ENCODE measurements at places on chromosomes 3 and 15.

- no peak for DNase-seq
Observed at GRCh38 chr3:62479326-62479725, 106.0 kb upstream of the FEZF2 start.

- DNase-seq = no peak
Observed at GRCh38 chr15:96625256-96625655, 294.8 kb downstream of the NR2F2 start.

- no peak for DNase-seq
Observed at GRCh38 chr3:156680243-156680914, 6.0 kb downstream of the TIPARP start.

DNA sequence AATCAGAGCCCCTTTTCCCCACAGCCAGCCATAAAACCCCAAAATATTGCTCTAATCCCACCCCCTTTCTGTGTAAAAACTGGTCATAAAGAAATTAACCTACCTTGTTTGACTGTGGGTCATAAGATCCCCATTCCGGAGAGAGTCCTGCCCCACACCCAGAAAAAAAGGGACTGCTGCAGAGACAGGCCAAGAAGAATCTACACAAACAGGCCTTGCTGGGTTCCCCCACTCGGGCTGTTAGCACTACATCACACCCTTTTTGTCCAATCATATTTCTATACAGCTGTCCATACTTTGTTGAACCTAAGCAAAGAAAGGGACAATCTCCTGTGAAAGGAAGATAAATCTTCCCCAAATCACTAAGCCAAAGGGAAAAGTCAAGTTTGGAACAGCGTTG lies 84.4 kb upstream of the MFGE8 start:
- no peak for DNase-seq

- DNase-seq = no peak
Observed at GRCh38 chr3:172915911-172916514, 165.5 kb downstream of the ECT2 start.

DNA sequence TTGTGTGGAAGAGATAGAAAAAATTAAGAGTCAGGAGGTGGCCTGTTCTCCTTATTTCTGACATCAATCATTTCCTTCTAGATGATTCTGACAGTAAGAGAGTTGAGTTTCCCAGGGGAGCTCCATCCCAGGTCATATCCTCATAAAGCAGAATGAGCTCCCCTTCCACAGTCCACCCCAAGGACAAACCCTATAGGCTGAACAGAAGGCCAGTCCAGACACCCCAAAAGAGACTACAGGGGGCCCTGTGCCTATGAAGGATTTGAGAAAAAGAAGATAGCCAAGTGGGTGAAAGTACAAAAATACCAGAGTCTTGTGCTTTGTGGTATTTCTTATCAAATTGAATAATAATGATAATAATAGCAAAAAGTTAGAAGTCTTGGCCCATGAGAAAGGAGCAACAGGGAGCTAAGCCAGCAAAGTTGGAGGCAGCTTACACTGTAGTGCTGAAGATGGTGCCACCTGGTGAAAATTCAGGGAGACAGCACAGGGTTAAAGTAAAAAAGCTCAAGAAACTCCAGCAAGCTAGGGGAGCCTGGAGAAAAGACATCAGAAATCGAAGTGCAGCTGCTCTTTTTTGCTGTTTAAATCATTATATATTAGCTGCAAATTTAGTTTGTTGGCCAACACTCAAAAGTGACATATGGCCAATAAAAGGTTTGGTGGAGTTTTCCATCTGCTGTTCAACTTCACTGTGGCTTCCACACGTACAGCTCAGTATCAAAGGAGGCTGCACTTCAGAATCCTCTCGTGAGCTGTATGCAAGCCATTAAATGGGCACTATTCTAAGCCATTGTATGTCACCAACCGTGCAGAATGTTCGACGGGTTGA lies 35.8 kb upstream of the SLC24A5 start:
- peak; percentile 24 for DNase-seq

- no peak for DNase-seq
Observed at GRCh38 chr3:39962581-39962980, 153.2 kb downstream of the MYRIP start.

- DNase-seq = peak; percentile 82
Observed at GRCh38 chr3:158731938-158732855, at the start of gene RARRES1. TSS of gene RARRES1 (minus strand) at chr3:158732457. CDS start at chr3:158732415, 42 bp downstream.

GRCh38 chr3:195698647-195699387 lies 22.0 kb upstream of the MUC20 start:
- no peak for DNase-seq

GRCh38 chr3:52265387-52265786 lies 13.1 kb downstream of the WDR82 start:
- no peak for DNase-seq

- no peak for DNase-seq
Observed at GRCh38 chr15:101390060-101390459, 95.0 kb upstream of the SNRPA1 start.

DNA sequence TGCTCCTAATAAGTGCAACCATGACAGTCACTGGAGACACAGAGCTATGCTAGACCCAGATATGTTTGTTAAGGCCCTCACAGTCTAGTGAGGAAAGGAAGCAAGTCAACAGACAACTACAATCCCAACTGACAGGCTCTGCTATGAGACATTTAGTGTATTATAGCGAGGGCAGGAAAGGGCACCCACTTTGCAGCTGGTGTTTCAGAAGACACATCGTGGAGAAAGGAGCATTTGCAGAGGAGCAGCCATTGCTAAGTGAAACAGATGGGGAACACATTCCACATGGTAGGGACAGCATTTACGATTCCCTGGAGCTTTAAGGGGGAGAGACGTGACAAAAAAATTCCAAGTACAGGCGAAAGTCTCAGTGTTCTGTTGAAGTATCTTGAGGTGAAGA lies 685.6 kb downstream of the AGBL1 start:
- DNase-seq = no peak

- no peak for DNase-seq
Observed at GRCh38 chr15:71250936-71251583, 135.8 kb downstream of the THSD4 start.

GRCh38 chr3:18379647-18380046 lies 45.5 kb downstream of the SATB1 start:
- no peak for DNase-seq

DNA sequence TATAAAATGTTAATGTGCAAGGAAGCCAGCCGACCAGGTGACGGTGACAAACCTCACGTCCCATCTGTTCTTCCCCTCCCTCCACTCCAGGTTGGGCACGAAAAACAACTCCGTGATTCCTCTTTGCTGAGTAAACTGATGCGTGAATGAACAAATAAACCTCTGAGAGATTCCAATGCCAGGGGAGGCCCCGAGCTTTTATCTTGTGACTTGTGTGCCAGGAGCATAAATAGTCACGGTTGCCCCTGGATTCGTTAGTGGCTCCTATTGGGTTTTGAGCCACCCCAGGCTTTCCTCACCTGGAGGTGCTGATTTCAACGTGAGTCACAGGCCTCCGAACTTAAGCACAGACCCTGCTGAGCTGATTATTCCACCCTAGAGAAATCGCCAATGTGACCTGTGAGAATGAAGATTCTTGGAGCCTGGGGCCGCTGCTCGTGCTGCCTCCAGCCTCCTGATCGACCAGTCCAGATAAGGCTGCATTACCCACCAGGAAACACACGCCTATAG lies 119.2 kb downstream of the SHQ1 start:
- DNase-seq = no peak

DNA sequence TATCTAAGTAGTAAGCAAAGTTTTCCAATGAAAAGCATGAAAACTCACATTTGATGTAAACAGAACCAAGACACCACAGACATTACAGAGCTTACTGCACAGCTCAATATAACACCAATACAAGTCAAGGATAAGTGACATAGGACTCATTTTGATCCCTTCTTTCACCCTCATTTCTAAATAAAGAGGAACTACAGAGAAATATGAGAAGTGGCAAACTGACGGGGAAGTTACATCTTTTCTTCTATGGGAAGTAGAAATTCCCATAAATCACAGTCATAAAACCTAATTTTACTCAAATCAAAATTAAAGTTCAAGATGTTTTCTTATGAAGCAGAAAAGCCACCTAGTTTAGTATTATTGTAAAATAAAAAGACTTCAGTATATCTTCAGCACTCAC lies 3.8 kb downstream of the ATG3 start:
- DNase-seq = no peak

- no peak for DNase-seq
Observed at GRCh38 chr3:72505539-72506405, 342.5 kb downstream of the SHQ1 start.

DNA sequence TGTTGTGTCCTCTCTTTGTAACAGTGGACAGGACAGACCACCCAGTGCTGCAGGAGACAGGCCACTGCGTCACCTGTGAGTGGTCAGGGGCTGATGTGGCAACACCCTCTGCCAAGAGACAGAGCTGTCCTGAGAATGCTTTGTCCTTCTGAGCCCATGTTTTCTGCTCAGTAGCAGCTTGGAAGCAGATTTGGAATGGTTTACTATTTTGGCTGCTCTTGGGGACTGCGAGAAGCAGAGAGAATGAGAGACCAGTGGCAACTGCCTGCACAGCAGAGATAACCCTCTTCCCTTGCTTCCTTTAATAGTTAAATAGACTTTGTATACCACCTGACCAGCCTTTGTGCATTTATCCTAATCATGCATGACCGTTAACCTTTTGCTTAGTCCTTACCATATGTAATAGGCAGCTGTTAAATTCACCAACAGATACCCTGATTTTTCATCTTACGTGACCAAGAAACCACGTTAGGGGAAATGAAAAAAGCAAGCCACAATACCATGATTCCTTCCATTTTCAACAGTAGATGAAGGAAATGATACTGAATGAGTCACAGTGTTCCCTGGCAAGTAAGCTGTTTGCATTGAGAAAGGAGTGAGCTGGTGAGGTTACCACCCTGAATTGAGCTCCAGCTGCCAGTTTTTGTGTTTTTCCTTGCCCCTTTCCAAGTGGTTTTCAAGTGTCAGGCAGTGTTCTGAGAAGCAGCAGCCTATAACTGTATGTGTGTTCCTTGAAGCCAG lies 35.5 kb downstream of the B3GALNT1 start:
- DNase-seq = peak; percentile 69

DNA sequence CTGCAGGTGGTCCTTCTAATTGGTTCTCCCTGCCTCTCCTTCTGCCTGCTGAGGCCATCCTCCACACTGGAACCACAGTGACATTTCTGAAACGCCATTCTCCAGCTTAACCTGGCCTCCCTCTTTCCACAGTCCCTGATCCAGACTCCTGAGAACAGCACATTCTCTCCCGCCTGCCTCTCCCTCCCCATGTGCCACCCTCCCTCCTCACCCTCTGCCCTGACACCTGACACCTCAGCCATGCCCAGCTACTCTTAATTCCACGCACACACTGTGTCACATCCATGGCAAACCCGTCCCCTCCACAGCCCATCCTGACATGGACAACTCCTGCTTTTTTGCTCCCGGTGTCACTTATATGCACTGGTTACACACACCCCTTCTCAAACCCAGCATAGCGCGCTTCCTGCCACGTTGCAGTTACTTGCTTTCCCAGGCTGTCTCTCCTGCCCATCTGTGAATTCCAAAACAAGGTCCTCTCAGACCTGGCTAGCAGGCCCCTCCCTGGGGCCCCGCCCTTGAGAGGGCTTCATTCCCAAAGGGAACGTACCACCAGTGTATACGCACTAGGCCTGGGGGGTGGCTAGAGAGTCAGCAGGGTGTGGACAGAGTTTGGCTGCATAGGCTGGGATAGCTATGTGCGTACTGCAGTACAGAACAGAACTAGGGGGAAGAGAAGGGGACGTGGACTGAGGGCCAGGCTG lies 92.7 kb upstream of the BLM start:
- DNase-seq = no peak

DNA sequence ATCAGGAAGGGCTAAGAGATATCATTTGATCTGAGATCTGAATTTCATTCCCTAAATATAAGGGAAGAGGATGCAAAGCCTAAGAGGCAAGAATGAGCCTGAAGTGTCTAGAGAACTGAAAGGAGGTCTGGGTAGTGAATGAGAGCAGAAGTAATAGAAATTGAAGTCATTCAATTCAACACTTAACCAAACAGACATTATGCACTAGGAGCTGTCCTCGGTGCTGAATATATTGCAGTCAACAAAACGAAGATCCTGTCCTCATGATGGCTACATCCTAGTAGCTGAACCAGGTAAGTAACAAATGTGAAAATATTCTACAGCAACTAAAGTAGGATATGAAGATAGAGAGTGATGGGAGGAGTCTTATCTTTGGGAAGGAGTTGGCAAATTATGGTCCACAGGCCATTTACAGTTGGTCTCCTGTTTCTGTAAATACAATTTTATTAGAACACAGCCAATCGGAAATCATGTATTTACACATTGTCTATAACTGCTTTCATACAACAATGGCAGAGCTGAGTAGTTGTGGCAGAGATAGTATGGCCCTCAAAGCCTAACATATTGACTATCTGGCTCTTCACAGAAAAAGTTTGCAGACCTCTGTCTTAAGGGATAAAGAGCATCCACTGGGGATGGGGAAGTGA lies 192.9 kb upstream of the CADPS start:
- DNase-seq = peak; percentile 8

DNA sequence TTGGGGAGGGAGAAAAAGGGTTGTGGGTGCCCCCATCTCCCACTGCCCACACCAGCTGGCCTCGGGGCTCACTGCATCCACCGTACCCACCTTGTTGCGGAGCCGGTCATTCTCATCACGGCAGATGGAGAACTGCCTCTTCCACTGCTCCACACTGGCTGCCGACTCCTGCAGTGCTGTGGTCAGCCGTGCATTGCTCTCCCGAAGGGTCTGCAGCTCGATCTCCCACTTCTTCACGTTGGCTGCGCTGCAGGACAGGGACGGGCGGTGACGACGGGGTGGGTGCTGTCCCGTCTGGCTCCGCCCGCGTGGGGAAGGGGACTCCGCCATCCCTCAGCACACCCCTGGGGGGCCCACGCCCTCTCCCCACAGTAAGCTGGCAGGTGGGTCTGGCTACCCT lies 45.1 kb downstream of the WHAMM start:
- no peak for DNase-seq

DNA sequence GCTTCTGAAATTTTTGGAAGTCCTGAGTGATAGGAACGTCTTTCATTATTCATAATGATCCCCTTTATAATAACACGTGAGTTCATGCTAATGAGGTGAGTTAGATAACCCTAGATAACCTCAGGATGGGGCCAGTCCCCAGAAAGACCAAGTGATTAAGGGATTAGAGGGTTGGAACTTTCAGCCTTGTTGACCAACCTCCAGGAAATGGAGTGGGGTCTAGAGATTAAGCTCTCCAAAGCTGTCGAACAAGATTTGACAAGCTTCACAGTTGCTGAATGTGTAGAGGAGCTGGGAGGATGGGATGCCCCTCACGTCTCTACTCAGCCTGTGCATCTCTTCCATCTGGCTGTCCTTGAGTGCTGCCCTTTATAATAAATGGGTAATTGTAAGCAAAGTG lies 107.1 kb downstream of the ZMAT3 start:
- DNase-seq = no peak

Data from GM10248 (cell line).